ENCODE measurements at places on chromosomes 5 and 9. TPM values are rescaled to one million over a fixed set of nuclear protein-coding genes. Genes with fewer than 3 reads are reported as not detected.
A peak's percentile ranks its signal among the peaks of the same experiment; 100 is the strongest.

DNA sequence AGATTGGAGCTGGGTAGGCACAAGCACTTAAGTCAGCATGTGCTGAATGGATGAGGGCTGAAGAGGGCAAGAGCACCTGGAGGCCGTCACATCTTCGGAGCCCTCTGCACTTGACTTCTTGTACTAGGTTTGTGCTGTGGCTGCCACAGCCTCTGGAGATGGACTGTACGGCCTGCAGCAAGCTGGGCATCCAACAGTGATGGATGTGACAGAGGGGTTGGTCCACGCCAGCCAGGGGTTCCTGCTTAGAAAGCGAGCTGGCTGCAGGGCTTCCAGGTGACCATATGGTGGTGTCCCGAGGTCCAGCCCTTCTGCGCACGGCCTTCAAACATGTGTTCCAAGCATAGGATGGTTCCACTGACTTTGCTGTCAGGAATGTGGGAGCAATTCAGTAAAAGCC lies 65.1 kb upstream of the PHYKPL start:
- no peak for DNase-seq

- peak; percentile 91 for DNase-seq
Measured at GRCh38 chr5:176361437-176362232, at the start of gene KIAA1191. Gene KIAA1191 (minus strand): TSS chr5:176361764. CDS start chr5:176359508, 2,256 bp downstream.

DNA sequence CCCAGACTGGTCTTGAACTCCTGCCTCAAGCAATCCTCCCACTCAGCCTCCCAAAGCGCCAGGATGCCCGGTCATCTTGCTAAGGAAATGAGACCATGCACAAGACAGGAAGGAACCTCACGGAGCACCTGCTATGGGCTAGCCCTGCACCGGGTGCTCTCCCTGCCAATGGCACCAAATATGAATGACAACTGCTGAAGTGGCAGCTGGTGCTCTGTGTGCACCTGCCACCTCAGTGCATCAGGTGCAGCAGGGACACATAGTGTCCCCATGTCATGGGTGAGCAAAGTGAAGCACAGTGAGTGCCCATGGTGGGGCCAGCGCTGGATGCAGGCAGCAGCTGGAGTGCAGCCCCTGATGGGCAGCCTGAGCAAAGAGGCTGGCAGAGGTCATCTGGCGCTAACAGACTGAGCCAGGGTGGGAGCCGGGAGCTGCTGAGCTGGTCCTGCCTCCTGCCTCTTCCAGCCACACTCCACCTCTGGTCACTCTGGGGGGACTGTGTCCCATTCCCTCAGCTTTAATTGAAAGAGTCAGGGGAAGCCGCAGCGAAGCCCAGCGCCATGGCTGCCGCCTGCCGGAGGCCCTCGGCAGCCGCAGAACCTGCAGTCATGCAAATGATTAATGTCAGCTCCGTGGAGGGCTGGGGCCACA lies 46.4 kb downstream of the BARX1 start:
- DNase-seq: no peak

GRCh38 chr9:16294133-16294770 lies 576.2 kb downstream of the BNC2 start:
- DNase-seq: no peak

- DNase-seq: no peak
Measured at GRCh38 chr5:124645396-124645795, 101.0 kb downstream of the ZNF608 start.

DNA sequence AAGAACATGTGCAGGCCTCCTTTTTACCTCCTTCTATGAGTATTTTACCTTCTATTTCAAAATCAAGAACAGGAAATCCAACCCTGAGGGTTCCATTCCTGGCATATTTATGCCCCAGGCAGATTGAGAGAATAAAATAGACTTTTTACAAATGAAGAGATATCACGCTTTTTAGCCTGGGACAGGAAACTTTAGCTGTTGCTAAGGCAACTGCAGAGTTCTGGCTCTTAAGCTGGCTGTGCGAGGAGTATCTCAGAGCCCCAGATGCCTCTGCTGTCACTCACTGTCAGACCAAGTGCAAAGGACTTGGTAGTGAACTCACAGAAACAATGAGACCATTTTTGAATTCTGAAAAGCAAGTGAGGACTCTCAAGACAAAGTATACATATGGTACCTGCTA lies 69.5 kb upstream of the HSPB3 start:
- no peak for DNase-seq

DNA sequence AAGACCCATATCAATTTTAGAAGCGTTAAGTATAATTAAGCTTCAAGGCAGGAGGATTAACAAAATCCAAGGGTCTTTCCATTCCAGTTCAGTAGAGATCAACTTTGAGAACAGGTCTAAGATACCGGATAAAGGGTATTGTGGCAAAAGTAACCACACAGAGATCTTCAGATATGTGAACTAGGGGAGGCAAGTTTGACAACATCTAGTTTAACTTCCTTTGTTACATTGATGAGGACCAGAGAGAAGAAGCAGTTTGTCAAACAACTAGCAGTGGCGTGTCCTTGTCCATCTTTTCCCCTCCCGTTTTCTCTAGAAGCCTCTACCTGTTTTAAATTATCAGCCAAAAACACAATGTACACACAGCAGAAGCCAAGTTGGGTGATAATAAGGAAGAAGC lies 8.6 kb downstream of the SLC36A2 start:
- DNase-seq: no peak

GRCh38 chr5:89444088-89444487 lies 561.1 kb upstream of the MEF2C start:
- no peak for DNase-seq

DNA sequence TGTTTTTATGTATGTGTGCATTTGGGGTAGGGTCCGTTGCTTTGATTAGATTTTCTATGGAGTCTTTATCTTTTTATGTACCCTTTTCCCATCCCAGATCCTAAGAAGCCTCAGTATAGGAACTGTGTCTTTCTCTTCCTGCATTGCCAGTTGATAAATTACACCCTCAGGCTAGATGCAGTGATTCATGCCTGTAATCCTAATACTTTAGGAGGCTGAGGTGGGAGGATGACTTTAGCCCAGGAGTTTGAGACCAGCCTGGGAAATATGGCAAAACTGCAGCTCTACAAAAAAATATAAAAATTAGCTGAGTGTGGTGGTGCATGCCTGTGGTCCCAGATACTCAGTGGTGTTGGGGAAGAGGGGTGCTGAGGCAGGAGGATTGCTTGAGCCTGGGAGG lies 40.2 kb downstream of the NLN start:
- no peak for DNase-seq

- DNase-seq: no peak
Measured at GRCh38 chr5:16883806-16884205, 52.3 kb downstream of the MYO10 start.

DNA sequence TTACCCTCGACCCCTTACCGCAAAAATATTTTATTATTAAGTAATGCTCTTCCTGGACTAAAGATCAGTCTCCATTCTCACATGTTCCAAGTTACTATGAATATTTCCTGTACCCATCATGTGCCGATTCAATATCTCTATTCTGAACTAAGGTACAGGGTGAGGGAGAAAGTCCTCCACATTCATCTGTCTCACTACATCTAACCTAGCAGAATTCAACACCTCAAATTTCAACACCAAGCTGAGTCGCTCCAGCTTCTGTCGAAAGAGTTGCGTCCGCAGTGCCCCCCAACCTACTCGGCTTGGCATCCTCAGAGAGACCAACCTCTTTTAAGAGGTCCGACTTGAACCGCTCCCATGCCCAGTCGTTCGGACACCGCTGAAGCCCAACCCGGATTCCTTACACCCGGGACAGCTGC lies 1.0 kb downstream of the CERT1 start:
- no peak for DNase-seq

GRCh38 chr9:72185561-72185960 lies 36.3 kb downstream of the GDA start:
- no peak for DNase-seq

DNA sequence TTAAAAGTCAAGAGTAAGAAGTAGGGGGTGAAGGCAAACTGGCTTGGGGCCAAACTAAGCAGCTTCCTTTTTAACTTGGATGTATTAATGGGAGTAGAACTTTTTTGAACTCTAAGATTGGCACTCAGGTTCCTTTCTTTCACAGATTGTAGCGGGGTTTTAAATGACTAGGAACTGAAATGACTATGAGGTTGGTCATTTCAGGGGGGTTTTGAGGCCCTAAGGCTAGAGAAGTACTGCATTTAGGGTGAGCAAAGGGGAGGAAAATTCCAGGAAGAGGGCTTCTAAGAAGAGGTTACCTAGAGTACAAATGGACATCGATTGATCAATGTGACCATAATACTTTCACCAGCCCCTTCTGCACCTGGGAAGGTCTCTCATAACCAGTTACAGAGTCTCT lies 381.8 kb downstream of the MLLT3 start:
- no peak for DNase-seq

DNA sequence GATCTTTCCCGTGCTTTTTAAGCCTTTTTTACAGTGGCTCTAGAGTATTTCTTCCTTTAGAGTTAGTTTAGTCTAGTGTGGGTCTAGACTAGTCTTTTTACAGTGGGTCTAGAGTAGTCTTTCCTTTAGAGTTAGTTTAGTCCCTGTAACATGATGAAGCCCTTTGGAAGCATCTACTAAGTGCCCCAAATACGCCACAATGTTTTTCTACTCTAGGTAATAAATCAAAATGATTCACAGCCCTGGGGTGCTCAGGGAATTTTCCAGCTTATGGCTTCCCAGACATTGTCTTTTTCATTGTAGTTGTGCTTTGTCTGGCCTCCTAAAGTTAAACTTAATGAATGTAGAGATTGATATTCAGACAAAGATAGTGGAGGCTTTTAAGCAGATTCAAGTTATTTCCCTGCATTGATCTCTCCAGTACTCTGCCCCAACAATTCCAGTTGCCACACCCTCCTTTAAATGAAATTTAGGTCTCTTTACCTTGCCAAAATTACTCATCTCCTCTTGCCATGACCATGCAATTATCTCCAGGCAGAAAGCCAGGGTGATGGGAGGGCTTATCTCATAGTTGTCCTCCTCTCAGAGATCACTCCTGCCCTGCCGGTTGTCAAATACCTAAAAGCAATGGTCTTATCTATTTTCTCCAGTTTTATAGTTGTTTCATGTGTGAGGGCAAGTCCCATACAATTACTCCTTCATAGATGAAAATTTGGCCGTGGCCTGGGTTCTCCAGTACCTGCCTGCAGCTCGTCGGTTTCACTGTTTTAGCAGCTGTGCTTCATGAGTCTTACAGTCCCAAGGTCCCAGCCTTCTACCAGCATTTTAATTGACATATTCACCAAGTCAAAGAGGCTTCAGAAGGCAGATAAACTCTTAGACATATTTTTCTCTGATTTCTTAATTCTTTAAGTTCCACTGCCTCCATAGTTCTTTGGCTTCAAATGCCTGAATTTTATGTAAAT lies 794.0 kb upstream of the COX7C start:
- no peak for DNase-seq

DNA sequence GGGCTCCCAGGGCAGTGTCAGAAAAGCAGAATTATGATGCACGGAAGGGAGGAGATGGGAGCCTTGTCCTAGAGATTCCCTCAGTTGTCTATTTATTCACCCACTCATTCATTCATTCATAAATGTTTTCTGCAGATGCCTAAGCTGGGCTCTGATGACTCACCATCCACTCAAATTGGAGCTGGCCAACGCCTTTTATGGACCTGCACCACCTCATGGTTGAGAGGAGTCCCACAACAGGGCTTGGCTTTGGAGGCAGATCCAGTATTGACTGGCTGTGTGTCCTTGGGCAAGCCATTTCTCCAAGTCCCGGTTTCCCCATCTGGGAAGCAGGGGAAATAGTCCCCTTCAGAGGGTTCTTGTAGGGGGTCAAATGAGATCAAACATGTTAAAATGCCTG lies 227.8 kb downstream of the MELK start:
- DNase-seq: no peak

DNA sequence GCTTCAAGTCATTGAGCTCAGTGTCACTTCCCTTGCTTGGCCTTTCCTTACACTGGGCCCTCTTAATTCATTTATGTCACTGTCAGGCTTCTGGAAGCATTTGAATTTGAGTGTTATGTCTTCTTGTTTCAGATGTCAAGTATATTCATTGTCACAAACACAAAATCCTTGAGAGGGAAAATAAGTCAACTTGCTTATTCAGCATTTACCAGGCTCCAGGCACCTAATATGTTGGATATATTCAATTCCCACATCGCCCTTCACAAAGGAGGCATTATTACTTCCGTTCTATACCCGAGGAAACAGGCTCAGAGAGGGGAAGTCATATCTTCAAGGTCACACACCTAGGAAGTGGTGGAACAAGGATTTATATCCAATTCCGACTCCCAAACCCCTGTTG lies 121.1 kb upstream of the SMIM23 start:
- DNase-seq: no peak

GRCh38 chr9:14258156-14258555 lies 55.8 kb downstream of the NFIB start:
- DNase-seq: no peak

Gene GALNT12
- total RNA-seq: 1.2 TPM

Gene SHOC1
- 0.16 TPM for total RNA-seq

Gene ARID3C
- total RNA-seq: not detected

Gene DMRT2
- 0.16 TPM for total RNA-seq

Gene ADCY2
- 13.4 TPM for total RNA-seq

Gene SMIM33
- total RNA-seq: not detected

Gene SLC6A3
- not detected for total RNA-seq

Gene FAM170A
- total RNA-seq: not detected

Gene CDO1
- total RNA-seq: 73.2 TPM

Gene KLHL3
- 8.7 TPM for total RNA-seq

Gene LRRC8A
- 20.4 TPM for total RNA-seq

Gene IFNB1
- total RNA-seq: not detected
